ENCODE measurements at places on chromosomes 6 and 20.

DNA sequence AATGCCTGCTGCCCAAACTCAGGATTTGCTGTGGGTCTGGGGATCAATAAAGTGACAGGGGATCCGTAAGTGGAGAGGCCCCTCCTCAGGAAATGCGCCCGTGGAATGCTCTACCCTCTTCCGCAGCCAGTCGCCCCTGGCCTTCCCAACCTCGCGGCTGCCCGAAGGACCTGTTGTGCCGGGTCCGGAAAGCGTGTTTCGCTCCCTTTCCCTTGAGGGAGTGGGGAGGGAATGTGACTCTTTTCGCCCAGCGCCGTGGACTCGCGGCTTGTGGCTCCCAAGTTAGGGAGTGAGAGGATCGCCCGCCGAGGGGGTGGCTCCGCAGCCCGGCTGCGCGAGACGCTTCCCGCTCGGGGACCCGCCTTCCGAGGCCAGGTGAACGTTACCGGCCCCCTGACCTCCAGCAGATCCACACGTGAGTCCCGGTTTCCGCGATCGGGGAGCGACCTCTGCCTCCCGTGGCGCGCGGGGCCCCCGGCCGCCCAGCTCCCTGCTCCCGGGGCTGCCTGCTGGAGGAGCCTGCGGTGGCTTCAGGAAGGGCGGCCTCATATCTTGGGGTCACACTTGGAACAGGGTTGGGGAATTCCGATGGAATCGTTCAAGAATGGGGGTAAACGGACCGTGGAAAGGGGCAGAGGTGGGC, 666 bp downstream of the TPD52L1 start:
- no peak for DNase-seq

DNA sequence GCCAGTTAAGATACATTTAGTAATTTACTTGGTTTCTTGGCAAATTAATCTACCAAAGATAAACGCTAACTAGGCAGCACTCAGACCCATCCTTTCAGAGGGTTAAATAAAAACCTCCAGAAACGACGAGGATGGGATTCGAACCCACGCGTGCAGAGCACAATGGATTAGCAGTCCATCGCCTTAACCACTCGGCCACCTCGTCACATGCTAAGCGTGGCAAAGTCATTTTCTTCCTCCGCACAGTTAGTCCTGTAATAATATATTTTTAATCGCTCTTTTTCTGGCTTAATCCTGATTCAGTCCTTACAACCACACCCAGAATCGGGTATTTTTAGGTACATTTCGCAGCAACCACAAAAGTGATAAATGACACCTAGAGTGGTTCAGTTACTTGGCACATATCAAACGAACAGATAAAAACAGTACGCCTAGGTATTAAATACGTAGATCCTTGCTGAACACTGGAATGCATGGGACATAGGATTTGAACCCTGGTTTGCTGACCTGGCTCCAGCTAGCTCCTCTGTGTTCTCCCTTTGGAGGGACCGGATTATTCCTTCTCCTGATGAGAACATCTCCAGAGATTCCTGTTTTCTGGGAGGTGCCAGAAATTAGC, 71.6 kb downstream of the GPX5 start:
- DNase-seq = no peak

GRCh38 chr20:50794846-50795634, at the start of gene BCAS4:
TSS of gene BCAS4 (plus strand) at chr20:50795061. CDS start at chr20:50795084, 23 bp downstream.
- DNase-seq = peak; percentile 93

GRCh38 chr6:90008908-90009501, 114.7 kb downstream of the GJA10 start:
- no peak for DNase-seq

DNA sequence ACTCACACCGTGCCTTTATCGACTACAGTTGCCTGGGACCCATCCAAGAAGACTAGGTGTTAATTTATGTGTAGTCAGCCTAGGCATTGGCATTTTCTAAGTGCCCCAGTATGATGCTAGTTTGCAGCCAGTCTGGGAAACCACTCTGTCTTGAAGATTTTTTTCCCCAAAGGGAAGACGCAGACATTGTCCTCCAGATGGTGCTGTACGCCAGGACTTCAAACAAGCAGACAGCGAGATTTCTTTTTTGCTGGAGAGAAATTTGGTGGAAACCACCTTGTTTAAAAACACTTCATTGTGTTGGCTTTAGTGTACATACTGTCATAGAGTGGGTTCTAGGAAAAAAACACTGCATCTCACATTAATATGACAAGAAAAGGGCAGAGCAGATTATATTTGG, 30.0 kb downstream of the ALDH5A1 start:
- DNase-seq = peak; percentile 81

DNA sequence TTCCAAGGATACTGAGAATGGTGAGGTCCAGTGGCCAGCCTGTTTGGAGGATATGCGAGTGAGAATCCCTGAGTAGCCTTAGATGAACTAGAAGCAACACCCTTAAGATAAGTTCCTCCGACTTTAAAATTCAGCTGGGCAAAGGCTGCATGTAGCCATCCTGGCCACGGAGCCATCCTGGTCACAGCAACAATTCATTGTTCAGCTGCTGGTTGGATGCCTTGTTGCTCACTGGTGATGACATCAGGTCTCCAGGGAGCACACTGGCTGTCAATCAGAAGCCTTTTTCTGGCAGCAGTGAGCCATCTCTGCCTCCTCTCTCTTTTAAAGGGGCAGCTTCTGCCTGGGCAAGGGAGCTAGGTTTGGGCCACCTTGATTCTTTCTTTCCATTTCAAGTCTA, 22.4 kb upstream of the RIMS4 start:
- peak; percentile 25 for DNase-seq

DNA sequence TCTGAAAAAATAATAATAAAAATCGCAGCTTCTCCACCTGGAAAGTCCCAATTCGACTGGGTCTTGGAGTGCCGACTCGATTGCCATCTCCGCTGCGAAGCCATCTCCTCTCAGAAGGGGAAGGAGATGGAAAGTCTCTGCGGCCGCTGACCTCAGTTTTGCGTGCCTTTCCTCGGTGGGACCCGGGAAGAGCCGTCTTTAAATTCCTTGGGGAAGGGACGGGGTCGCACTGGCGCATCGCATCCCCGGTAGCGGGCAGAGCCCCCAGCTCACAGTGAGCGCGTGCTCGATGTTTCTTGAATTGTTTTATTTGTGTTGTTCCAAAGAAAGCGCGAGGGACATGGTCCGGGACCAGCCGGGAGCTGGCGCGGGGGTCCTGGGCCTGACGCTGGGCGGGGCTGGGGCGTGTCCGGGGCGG, 270 bp upstream of the TIAM2 start:
- no peak for DNase-seq

GRCh38 chr6:55963301-55963700, 87.9 kb upstream of the BMP5 start:
- DNase-seq = no peak

DNA sequence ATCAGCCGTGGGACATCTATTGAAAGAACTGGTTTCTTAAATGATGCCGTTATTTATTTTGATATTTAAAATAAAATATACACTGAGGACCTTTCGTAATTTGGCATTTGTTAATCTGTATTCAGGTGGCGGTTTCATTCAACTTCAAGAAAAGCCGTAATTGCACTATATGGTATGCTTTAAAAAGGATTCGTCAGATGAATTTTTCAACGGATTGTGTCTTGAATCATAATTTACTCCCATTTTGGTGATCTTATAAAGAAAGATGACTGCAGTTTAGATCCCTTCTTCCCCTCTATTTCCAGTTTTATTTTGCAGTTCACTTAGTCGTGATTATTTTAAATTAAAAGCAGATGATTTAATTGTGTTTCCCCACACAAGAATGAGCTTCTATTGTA, 761 bp downstream of the KLHL32 start:
- DNase-seq = no peak

DNA sequence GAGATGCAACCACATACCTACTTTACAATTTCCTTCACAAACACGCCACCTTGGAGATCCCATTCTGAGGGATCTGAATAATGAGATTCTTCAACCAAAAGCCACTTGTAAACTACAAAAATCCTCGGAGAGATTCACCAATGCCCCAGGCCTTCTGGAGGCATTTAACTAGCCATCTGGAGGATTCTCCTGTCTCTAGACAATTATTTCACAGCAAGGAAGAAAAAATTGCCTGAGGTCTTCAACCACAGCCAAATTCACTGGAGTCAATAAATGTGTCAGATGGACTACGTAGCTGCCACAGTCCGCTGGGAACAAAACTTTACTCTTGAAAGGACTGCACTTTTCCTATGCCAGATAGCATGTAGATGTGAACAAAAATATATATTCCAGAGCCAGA, 19.0 kb upstream of the DCDC2 start:
- DNase-seq = no peak

GRCh38 chr6:25137480-25137879, 141.7 kb upstream of the CARMIL1 start:
- DNase-seq = peak; percentile 11

DNA sequence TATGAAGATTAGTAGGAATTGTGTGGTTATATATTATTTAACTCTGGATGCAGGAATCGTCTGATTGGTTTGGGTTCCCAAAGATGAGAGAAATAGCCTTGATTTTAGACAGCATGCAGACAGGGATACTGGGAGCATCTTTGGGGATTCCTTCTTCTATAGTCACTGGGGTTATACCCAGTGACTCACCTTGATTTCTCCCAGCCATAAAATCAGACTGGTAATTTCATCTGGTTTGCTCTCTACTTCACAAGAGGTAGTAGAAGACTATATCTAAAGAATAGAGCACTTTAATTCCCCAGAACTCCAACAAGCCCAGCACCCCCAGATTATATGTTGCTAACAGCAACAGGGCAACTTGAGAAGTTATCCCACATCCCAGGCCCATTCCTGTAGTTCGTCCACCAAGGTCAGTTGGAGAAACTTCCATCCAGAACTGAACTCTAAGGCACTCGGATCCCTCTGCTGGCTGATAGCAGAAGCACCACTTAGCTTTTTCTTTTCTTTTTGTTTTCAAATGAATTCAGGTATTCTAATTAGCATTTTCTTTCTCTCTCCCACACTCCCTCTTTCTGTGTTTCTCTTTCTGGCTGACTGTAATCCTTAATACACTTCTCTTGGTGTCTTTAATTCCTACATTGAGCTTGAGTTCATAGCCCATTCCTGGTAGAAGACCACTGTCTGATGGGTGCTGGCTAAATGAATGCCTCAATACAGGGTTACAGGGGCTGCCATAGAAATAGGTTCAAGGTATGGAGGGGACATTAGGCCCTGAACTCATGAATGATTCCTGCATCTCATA, 20.4 kb upstream of the EFHC1 start:
- peak; percentile 64 for DNase-seq

DNA sequence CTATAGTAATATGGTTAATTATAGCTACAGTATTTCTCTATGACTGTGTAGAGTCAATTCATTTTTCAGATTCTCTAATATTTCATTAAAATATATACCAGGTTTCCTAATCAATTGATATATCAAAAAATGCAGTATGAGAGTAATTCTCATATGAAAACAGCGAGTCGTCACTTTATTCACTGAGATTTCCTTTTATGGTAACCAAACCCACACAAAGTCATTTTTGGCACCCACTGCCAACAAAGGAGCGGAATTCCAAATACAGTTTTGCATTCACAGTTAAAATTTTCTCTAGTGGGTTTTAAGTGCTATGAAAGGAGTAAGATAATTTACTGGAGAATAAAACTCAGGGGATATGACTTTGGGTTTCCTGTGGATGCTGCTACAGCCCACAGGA, 163.8 kb downstream of the HIVEP2 start:
- DNase-seq = no peak

DNA sequence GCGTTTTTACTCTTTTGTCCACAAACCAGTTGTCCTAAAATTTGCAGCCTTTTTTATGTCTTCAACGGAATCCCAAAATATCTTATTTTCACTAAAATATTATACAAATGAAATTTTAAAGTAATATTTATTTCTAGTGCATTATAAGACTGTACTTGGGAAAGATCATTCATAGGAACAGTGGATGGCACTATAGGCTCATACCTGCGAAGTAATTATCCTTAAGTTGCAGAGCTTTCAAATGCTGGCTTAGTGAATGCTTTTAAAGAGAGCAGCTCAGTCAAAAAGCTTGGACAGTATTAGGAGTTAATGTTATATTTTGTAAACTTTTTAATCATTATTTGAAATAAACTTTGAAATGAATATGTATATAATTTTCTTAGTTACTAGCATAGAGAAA, 254.9 kb downstream of the CDKAL1 start:
- DNase-seq = no peak

DNA sequence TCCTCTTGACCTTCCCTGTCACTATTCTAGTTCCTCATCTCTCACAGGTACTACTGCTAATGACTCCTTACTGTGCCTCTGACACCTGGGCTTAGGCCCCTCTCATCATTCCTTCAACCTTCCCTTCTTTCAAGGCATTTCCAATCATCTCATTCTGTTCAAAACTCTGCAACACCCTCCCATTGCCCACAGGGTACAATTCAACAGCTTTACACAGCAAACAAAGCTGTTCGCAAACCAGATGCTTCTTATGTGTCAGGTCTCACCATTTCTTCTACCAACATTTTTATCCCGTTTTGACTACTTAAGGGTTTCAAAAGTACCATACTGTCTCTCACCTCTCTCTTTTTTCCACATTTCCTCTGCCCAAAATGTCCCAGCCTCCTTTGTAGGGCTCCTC, 84.4 kb upstream of the ID4 start:
- no peak for DNase-seq

DNA sequence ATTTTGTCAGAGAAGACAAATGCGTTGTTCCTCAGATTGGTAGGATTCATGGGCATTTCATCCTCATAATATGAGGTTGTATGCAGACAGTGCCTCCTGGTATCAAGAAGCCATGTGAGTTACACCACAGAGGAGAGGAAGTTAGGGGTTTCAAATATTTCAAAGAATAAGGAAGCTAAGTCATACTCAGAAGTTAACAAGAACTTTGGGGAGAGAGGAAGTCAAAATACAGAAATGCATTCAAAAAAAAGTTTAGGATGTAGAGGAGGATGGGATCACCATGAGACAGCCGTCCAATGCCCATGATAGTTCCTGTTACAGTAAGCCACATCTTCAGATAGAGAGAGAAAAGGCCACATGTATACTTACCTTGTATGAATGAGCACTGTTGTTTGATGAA, 22.3 kb downstream of the HLA-DOB start:
- DNase-seq = no peak

DNA sequence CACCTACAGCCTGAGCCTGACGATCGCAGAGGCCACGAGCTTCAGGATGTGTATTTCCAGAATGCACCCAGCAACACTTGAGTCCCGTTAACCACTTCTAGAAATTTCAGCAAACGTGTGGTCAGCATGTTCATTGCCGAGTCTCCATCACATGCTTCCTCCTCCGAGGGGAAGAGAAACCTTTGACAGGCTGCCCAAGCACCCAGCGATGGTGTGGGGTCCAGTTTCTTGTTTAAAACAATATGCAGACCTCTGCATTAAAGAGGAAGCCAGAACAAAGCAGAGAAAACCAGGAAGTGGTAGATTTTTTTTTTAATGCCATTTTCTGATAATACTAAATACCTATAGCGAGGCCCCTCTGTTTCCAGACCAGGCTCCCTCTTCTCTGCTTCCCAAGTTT, 71.9 kb downstream of the GNAS-AS1 start:
- no peak for DNase-seq

DNA sequence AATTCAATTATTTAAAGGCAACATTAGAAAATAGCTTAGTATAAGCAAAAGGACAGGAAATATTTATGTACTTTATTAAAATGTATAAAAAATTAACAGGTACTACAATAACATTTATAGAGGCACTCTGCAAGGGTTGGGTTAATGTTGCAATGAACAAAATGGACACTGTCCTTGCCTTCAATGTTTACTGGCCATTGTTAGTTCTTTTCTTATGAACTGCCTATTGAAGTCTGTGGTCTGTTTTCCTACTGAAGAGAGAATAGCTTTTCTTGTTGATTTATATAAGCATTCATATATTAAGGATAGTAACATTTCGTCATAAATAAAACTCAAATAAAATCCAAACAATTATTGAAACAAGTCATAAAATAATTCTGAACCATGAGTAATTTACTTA, 135.3 kb upstream of the BEND6 start:
- no peak for DNase-seq

GRCh38 chr6:165988757-165989456, 178.7 kb downstream of the TBXT start:
- no peak for DNase-seq

All from OCI-LY7 (cell line).